GM06990 (cell line): ENCODE measurements at places on chromosomes 3 and 15.

DNA sequence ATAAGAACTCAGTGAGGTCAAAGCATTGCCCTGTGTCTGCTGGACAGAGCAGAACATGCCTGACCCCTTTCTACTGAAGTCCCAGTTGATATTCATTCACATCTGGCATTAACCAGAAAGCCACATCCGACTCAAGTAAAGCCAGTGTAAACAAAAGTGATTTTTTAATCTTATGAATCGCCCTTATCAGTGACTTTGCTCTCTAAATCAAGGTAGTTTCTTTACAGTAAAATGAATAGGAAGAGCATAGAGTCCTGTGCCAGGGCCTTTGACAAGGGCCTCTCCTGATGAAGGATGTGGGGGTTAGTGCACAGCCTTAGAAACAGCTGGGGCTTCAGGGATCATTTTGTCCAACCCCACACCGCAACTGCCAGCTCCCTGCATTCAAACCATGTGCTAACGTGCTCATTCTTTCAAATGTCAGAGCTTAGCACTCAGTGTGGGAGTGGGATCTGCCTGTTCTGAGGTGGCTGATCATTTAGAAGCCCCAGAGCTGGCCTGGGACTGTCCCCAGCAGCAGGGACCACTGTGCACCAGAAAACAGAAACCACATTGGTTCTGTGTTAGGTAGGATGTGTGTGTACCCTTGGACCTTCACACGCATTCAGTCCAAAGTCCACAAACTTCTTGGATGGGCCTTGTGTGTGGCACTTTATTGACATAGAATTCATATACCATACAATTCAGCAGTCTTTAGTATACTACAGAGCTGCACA is 55.3 kb downstream of the CCR4 start:
- DNase-seq = no peak

DNA sequence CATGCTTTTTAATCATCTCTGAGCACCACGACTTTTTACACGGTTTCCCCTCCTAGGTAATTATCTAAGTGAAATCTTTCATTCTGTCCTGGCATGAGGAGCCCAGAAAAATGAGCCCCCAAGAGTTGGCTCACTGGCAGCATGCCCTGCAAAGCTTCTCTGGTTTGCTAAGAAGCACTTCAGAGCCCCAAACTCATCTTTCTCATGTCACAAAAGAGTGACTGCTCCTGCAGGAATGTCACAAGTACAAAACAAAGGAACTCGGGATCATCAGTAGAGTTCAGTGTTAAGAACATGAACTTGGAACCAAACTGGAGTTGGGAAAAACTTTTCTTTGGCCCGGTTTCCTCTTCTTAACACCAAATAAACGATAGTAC is 123.9 kb downstream of the FOXB1 start:
- DNase-seq = no peak

- no peak for DNase-seq
Observed at GRCh38 chr3:46464326-46465195, at the start of gene LTF. Gene LTF, minus strand, starts transcription at chr3:46464905. Its CDS starts 38 bp downstream, at chr3:46464867.

GRCh38 chr3:7545334-7545733 is 684.4 kb downstream of the GRM7 start:
- DNase-seq = no peak

DNA sequence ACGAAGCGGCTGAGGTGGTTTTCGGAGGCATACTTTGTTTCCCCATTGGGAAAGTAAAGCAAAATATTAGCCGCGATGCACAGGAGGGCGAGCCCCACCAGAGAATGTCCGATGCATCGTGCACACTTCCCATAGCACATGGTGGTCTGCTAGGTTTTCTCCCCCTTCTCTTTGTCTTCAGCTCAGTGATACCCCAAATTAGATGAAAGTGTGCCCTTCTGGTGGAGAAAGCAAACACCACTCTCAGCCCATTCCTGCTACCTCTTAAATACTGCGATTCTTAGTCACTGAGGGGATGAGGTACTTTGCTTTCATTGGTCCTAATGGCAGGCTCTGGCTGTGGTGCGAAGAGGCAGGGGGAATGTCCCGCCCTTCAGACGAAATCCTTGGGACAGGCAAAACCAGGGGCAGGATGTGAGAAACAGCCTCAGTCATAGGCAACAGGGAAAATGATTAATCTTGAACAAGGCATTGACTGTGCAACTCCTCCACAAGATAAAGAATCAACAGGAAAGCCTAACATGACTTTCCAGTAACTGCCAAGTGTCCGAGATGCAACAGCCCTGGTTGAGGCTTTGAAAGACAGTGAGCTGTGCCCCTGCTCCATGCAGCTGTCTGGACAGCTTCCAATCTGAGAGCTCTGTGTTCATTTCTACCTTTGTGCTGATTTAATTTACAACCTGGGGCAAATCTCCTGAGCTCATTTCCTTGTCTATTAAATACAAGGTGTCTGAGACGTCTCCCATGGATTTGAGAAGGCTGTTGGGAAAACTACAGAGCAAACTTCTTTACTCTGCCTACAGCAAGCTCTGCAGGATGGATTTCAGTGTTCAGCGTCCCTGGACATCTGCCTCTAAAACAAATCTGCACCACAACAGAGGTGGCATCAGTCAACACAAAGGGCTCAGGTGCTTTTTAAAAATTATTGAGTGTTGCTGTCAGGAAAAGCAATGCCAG is at the start of gene TM4SF1:
Gene TM4SF1 (minus strand): TSS at position 242 of the 957 bp plus-strand sequence. CDS start 102 bp downstream, at position 140.
- no peak for DNase-seq

GRCh38 chr3:193240850-193241706 is at the start of gene PLAAT1:
Gene PLAAT1, plus strand, starts transcription at chr3:193241222. Its CDS starts 14,429 bp downstream, at chr3:193255651.
- peak; percentile 42 for DNase-seq

GRCh38 chr3:155075200-155075599 is 4.9 kb upstream of the MME start:
- DNase-seq = no peak

DNA sequence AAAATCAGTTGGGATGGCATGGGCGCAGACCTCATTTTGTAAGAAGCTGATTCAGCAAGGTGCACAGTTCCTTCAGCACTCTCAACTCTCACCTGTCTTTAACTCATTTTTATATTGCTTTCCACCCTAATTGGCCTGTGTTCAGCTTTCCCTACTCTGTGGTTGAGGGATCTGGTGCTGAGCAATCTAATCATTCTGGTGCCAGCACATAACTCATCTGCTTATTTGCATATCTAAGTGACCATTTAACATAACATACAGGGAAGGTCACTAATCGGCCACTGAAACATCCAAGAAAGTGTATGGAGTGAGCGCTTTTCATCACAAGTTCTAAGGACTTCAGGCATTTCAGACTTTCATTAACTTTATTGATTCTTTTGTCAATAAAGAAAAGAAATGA is 303.4 kb upstream of the ROPN1 start:
- DNase-seq = no peak

DNA sequence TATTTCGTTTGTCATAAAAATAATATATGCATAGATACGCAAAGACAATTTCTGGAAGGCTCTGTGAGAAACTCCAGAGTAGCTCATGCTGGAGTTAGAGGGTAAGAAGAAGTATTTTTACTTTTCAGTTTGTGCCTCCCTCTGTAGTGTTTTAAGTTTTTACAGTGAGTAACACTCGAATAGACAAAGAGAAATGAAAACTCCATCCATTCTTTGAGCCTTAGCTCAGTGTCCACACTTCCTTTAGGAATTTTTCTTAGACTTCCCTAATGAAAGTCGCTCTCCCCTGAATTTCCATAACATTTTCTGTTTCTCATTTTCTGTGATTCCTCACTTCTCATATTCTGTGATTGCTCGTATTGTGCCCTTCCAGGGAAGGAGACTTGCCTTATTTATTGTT is 2.1 kb downstream of the BLOC1S6 start:
- DNase-seq = no peak

DNA sequence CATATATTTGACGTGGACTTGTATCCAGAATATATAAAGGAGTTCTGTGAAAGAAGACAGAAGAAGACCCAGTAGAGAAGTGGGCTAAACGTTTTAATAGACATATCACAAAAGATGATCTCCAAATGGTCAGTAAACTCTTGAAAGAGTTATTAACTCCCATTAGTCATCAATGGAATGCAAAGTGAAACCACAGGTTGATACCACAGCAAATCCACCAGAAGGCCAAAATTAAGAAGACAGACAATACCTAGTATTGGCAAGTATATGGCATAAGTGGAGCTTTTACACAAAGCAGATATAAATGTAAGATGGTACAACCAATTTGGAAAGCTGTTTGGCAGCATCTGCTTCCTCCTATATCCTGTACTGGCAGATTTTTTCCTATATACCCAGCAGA is 6.0 kb downstream of the SPATA16 start:
- DNase-seq = no peak

GRCh38 chr15:48112242-48112641 is 8.5 kb upstream of the SLC24A5 start:
- no peak for DNase-seq
